ENCODE measurements at places on chromosomes 1 and 21.

DNA sequence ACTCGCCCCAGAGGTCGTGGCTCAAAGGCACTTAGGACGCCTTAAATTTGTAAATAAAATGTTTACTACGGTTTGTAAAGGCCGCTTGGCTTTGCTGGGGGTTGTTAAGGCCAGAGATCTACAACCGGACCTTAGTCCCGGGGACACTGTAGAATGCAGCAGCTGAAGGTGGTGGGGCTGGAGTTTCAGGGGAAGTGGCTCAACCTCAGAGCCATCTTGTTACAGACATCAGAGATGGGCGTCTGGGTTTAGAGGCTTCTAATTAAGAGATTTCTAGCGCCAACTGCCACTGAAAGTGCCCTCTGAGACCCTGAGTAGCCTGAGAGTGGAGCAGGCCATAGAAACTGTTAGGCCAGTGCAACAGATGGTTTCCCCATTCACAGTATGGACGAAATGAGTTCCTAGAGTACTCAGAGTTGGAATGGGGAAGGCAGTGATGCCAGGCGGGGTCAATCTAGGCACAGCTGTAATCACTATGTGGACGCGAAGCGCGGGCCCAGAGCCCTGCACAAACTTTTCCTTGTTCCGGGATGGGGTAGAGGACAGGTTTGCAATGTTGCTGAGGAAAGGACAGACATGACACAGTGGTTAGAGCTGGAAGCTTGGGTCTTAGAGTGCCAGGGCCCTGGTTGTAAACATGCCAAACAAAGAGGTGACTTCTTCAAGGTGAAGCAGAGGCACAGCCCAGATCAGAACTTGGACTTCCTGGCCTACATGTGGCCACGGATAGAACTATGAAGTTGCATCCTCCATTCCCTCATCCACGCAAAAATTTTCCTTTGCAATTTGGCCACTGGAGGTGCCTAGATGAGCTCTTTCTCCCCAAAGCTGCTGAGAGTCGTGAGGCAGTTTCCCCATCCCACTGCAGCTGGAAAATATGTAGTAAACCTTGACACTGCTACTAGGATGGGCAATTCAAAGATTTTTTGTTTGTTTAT, 6.0 kb downstream of the HLX start:
- DNase-seq = no peak

DNA sequence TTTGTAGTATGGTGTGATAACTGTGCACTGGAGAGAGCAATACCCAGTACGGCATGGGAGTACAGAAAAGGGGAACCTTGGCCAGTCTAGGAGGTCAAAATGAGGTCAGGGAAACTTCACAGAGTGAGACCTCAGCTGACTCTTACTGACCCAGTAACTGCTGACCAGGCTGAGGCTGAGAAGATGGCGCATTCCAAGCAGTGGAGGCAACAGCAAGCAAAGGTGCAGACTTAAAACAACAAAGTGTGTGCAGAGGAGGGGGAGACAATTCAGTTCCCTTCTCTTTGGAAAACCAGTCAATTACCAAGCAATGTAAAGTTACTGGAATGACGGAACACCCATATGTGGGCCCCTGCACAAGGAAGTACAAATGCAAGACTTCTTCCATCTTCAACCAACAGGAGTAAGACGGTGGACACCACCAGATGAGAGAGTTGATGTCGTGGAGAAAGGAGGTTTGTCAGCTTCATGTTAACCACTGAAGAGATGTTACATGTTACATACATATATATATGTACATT, 54.6 kb upstream of the PRDX6 start:
- no peak for DNase-seq

- DNase-seq = no peak
Measured at GRCh38 chr1:23084880-23085279, 65.6 kb downstream of the KDM1A start.

- DNase-seq = no peak
Measured at GRCh38 chr1:44413740-44414139, 8.7 kb downstream of the RNF220 start.

DNA sequence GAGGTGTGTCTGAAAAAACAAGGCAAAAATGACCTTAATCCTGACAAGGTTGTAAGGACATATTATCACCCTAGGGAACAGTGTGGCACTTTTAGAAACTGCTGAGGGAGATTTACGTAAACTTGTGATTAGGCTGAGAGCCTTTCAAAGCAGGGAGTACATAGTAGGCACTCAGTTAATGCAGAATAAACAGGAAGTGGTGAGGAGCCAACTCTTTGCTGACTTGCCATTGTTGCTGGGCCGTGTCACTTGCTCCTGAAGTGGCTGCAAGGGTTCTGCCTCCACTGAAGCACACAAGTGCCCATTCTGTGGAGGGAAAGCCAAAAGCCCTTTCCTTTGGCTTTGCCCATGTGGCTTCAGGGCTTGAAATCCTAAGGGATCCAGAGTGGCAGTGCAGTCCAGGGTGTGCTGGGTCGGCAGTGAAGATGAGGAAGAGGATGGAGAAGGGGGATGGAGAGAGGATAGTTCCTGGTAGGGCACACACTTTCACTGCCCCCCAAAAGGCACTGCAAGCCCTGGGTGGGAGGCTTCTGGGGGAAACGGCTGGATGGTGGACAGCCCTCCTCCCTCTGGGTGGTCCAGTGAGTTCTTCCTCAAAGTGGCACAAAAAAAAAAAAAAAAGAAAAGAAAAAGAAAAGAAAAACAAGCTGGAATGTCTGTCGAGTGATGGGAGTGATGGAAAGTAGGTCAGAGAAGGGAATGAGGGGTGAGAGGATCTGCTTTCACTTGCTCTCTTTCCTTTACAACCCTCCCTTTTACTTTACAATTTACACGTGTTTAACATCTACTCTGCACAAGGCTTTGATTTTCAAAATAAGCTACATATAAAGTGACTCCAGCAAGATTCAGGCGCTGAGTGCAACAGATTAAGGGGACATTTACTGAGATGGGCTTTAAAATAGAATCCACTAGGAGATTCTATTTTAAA, 13.7 kb upstream of the RHEX start:
- DNase-seq = no peak

GRCh38 chr1:110620250-110620615, 14.1 kb upstream of the KCNA2 start:
- no peak for DNase-seq

GRCh38 chr1:226349801-226350518, 41.0 kb upstream of the LIN9 start:
- no peak for DNase-seq

DNA sequence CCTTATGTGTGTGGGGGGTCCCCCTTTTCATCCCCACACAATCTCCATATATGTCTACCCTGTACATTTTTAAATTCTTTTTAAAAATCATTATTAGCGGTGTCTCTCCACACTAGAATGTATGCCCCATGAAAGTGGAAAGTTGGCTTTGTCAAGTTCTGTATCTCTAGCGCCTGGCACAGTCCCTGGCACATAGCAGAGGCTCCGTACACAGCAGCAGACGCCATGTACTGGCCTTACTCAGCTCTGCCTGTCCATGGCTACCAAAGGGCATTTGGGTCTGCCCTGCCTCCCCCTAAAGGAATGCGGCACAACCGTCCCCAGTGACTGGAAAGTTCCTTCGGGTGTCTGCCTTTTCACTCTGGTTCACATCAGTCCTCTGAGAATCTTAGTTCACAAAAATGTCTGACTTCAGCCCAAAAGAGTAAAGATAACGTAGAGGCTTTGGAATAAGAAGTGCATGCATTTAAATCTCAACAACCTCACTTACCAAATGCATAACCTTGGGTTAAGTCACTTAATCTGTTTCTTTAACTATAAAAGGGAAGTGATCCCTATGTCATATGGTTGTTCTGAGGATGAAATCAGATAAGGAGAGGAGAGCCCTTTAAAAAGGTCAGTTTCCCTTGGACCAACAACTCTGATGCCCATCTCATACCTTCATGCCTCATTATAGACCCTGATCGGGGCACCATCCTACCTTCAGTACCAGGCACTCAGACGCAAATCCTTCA, 61.1 kb downstream of the CD46 start:
- DNase-seq = no peak

DNA sequence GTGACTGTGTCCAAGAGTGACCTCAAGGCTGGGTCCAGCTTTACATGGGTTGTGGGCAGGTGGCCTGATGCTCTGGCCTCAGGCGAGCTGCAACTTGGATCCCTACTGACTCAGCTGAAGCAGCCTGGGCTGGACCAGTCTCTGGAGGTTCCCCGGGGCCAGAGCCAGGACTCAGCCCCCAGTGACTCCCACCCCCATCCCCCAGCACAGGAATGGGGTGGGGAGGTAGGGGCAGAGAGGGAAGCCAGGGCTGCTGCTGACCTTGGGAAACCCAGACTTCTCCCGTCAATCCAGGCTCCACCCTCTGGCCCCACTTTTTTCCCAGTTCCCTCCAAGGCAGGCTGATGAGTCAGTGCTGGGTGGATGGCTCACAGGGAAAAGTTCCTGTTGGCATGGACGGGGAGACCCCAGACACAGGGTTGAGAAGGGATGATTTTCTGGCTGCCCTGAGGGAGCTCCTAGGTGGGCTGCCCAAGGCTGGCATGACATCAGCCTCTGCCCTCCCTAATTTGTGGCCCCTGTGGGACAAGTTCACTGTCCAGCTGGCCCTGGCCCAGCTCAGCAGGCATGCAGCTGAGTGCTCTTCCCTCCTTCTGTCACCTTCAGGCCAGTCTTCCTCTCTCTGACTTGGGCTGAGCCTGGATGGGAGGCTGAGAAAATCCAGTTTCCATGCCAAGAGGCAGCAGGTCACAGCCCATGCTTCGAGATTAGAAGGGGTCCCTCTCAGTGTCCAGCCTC, 2.2 kb downstream of the ZC3H12A start:
- no peak for DNase-seq

GRCh38 chr1:168989985-168990384, 116.5 kb upstream of the ATP1B1 start:
- no peak for DNase-seq

GRCh38 chr1:175669569-175669968, 73.8 kb downstream of the TNR start:
- DNase-seq = no peak

- DNase-seq = no peak
Measured at GRCh38 chr1:212415107-212415841, 588 bp upstream of the PACC1 start.

DNA sequence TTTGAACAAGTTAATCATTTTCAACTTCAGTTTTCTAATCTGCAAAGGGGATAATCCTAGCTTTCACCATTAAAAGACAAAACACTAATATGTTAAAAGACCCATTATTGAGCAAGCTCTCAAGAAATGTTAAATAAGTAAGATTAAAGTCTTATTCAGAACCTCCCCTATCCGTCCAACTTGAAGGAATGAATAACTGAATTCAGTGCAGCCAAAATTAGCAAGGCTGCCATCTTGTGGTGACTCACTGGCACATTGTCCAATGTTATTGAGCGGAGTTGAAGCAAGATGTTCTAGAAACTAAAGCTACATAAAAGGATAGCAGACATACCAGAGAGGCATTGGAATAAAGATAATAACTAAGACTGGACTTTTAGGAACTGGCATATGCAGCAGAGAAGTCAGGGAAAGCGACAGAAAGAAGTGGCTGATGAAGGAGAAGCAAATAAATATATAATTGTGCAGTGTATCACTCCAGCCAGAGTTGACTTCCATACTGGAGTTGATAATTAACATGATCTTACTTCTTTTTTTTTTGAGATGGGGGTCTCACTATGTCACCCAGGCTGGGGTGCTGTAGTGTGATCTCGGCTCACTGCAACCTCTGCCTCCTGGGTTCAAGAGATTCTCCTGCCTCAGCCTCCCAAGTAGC, 8.2 kb upstream of the CAP1 start:
- no peak for DNase-seq

- DNase-seq = no peak
Measured at GRCh38 chr1:218524526-218524925, 179.4 kb downstream of the TGFB2 start.

DNA sequence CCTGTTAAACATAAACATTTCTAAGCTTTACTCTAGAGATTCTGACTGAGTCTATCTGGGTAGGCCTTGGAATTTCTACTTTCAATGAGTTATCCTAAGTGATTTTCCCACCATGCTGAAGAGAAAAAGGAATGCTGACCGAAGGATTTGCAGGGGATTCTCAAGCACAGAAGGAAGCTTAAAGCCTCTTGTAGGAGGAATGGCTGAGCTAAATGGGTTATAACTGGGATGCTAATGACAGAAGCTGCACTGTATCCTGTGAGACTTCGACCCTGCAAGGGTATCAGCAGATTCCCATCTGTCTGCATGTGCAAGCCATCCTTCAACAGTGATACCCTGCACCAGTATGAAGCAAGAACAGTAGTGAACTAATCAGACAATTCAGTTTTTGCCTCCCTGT, 35.4 kb downstream of the SLC35D1 start:
- no peak for DNase-seq

GRCh38 chr1:16209847-16210407, 2.5 kb downstream of the ARHGEF19 start:
- DNase-seq = no peak

Data from type B pancreatic cell (in vitro differentiated cells).